ENCODE measurements at places on chromosomes 16 and 17.

- DNase-seq: no peak
These were observed 617.0 kb upstream of the CDH5 start for GRCh38 chr16:65749506-65749905.

GRCh38 chr16:81004646-81005353, 1.9 kb downstream of the CMC2 start:
- DNase-seq: no peak

DNA sequence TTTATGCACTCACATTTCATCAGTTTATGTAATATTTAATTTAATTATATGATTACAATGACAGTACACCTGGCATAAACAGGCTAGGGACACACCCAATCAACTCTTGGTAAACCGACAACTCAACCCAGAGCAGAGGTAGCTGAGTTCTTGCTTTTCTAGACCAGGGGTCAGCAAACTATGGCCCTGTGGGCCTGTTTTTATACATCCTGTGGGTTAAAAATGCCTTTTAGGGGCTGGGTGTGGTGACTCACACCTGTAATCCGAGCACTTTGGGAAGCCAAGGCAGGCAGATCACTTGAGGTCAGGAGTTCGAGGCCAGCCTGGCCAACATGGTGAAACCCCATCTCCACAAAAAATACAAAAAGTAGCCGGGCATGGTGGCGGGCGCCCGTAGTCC, 99.2 kb upstream of the TMEM97 start:
- no peak for DNase-seq

GRCh38 chr17:40936976-40937375, 470 bp downstream of the KRT23 start:
- no peak for DNase-seq

- DNase-seq: no peak
These were observed 196.0 kb downstream of the RAB11FIP4 start for GRCh38 chr17:31587462-31587861.

GRCh38 chr17:57739402-57740234, 5.5 kb downstream of the CCDC182 start:
- no peak for DNase-seq

DNA sequence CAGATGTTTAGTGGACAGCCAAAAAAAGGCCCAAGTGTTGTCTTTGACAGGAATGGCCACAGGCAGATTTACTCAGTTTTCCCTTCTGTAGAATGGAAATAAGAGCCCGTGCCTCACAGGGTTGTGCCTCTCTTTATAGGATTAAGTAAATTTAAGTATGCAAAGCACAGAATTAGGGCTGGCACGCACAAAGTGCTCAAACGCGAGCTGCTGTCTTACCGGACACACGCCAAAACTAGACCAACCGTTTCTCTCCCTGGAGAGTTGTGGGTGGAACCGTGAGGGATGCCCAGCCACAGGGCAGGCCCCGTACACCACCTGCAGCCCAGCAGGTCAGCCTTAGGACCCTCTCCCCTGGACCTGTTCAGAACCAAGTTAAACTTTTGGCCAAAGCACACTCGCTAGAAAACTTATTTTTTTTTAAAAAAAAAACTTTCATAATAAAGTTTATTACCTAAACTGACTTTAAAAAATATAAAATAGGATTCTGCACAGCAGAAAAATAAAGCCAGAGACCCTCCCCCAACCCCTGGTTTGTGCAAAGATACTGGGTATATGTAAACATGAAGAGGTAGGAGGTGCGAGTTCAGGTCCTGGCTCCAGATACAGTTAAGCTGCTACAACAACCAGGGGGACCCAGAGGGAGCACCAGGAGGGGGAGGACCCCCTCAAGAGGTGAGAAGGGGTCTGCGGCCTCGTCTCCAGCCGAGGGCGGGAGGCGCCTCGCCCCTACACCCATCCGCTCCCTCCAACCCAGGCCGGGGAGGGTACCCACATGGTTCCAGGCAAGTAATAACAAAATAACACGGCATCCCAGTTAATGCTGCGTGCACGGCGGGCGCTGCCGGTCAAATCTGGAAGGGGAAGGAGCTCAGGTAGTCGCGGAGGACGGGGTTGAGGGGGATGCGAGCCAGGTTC, 1.8 kb downstream of the SOCS1 start:
- DNase-seq: no peak

DNA sequence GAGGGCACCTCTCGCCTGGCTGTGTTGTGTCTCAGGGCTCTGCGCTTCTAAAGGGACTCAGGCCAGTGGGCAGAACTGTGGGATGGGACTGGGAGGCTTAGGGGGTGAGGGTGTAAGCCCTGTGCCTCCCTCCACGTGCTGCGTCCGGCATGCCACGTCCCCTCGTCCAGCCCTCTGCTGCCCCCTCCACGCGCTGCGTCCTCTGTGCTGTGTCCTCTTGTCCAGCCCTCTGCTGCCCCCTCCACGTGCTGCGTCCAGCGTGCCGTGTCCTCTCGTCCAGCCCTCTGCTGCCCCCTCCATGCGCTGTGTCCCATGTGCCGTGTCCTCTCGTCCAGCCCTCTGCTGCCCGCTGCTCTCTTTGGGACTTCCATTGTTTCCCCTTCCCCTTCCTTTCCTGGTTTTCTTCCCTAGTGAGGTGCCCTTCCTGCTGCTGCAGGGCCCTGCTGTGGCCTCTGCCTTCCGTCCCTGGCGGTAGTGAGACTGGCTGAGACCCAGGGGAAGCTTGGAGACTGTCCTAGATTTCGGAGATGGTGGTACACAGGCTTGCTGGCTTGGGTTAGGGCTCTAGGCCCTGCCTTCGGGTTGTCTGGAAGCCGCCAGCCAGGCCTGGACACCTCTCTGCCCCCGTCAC, 6.4 kb upstream of the ZNF750 start:
- no peak for DNase-seq

DNA sequence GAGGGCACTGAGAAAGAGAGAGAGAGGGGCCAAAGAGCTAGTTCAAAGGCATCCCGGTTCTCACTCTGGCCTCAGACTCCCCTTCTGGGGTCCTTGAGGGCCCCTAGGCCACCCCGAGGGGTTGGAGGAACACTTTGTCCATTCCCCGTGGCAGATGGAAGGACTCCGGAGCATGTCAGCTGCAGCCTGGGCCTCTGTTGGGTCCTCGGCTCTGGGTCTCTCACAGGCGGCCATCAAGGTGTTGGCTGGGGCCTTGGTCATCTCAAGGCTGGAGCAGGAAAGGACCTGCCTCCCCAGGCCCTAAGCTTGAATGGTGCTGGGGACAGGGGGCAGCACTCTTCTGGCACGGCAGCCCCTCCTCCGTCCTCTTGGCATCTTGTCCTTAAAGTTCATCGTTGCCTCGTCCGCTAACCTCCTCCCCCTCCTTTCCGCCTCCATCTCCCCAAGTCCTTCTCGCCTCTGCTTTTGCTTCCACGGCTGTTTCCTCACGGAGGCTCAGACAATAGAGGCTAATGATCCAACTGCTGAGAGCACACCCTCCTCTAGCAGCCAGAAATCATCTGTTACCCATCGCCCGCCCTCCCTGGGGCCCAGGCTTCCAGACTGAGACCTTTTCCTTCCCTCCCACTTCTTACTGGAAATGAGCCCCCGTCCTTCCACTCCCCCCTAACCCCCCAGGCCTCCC, 23.3 kb downstream of the CCR7 start:
- no peak for DNase-seq

DNA sequence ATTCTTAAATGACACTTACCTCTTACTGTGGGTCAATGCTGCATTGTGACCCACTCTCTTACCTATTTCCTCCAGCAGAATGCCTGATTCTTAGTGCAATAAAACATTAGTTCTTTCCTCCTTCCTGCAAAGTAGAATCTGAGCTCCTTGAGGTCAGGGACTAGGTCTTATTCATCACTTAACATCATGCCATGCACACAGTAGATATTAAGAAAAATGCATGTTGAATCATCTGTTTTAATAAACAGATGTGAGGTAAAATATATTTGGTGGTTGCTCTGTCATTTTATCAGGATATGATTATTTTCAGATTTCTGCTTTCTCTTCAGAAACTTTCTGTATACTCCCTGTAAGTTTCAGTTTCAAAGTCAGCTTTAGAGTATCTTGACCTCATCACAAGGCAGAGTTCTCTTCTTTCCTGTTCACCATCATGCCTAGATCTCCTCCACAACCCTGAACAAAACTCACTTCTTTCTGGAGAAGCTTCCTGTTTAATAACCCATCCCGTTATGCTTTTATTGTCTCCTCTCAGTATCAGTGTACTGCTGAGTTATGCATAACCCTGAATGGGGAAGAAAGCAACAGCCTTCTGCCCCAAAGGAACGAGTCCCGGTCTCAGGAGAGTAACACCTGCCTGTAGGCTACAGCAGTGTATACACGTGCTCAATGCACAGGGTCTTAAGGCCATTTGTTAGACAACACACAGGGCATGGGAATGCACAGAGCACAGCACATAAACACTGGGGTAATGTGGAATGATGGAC, 30.3 kb upstream of the SUPT4H1 start:
- DNase-seq: no peak

GRCh38 chr17:39199820-39200069, 338 bp upstream of the RPL19 start:
- peak; percentile 72 for DNase-seq

- no peak for DNase-seq
These were observed 1.7 kb downstream of the USP43 start for GRCh38 chr17:9647014-9647413.

- no peak for DNase-seq
These were observed 1.1 kb upstream of the DOC2A start for GRCh38 chr16:30011714-30012504.

GRCh38 chr17:18949566-18949965, 2.4 kb upstream of the SLC5A10 start:
- DNase-seq: no peak

DNA sequence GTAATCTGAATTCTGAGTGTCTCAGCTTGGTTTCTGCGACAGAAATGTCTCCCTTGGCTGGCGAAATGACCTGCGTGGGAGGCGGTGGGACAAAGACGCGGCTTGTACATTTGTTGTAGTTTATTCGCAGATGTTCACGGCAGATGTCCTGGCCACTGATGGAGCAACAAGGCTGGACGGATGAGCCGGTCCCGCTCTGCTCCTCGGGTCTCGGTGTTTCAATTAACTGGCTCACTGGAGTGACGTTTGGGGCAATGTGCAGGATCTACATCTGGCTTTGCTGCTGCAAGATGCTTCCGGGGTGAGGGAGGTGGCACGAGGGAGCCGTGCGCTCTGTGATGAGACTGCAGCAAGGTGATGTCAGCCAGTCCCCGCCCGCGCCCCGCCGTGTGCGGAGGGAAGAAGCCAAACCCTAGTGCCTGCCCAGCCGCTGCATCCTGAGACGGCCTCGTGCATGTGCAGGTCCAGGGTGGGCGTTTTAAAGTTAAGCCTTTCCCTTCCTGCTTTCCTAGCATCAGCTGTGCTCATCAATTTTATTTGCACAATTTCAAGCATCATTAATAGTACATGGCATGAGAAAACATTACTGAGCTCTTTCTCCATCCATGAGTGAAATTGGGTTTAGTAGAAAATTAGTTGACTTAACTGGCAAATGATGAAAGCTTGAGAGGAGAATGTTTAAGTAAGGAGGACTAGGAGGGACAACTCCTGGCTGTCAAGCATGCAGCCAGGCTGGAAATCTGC, 44.4 kb downstream of the MGAT5B start:
- DNase-seq: no peak

DNA sequence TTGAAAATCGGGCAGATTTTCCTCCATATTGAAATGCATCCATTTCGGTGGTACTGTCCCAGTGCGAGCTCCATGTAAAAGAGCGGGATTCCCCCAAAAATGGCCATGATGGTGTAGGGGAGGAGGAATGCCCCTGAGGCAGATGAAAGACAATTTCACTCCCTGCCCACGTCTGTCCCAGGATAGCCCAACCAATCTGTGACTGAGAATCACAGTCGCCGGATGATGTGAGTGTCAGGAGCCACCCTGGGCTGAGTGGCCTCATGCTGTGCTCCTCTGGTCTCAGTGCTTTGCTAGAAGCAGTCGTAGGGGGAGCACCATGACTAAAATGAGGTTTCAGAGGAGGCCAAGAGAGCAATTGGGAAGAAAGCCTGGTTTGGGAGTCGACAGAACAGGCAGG, 16.7 kb downstream of the SLC6A4 start:
- no peak for DNase-seq

- no peak for DNase-seq
These were observed 248.9 kb upstream of the MON1B start for GRCh38 chr16:76942089-76942488.

GRCh38 chr17:356671-357434, 4.2 kb upstream of the RPH3AL start:
- DNase-seq: no peak

DNA sequence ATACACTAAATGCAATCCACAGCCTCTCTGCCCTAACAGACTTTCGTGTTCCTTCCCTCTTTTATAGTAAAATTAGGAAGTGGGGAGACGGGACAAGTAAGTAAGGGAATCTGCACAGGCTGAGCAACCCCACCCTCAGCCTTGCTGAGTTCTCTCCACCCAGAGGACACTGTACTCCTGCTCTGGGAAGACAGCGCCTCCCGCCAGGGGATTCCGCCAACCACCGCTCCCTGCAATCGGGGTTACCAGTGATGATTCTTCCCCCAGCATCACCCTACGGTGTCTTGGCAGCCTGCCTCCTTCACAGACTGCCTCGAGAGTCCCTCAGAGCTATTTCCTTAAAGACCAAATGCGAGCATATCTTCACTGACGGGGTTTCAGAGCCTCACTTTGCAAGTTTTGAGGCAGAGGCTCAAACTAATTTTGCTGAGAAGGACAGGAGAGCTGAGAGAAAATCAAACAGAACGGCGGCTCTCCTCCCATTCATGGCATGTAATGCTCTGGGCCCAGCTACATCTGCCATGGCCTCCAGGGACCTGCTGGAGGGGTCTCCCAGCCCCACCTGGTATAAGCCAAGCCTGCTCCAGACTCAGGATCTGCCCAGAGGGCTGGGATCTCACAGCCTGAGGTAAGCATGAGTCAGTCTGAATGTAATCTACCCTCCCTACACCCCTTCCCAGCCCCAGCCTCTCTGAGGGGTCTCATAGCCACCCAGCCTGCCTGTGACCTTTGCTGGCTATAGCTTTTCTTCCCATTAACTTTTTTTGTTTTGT, 22.7 kb upstream of the ASGR2 start:
- DNase-seq: no peak

DNA sequence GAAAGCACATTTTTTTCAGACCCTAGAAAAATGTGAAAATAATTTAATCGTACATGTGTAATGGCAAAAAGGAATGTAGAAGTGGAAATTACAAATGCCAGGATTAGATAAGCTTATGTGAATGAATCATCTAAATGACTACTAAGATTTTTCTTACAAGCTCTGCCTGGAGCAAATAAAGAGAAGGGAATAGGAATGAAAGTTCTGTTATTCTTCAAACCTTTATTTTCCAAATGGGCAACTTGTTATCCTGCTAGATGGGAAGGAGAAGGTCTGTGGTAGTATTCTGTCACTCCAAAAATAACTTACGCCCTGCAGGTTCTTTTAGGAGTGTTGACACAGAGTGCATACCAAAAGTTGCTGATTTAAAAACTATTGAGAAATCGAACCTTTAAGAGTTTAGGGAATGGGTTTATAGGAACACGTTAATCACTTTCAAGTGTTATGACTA, 9.7 kb downstream of the CTCF start:
- no peak for DNase-seq

DNA sequence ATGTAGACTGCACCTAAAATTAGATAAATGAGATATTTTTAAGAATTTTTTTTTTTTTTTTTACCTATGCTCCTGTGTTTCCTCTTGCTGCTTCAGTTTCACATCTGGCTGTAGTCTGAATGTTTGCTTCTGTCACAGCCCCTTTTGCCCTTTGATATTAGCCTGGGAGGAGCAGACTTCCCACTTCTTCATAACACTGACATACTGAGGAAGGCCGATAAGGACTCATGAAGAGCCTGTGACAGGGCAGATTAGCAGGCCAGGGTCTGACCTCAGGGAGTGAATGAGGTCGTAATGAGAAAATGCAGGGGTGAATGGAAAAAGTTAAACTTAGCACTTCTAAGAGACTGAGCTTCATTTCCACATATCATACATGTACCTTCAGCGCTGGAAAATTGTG, at the start of gene SLFN14:
TSS of gene SLFN14 (minus strand) at position 117 of the 400 bp plus-strand sequence. CDS start 2,757 bp downstream, outside the sequence.
- no peak for DNase-seq

- DNase-seq: peak; percentile 52
These were observed 25.9 kb upstream of the TNFRSF13B start for GRCh38 chr17:16997514-16998429.
